ENCODE measurements at places on chromosomes 11 and 22. TPM values are rescaled to one million over a fixed set of nuclear protein-coding genes. Genes with fewer than 3 reads are reported as not detected.

The SEPTIN5 gene
- 24.9 TPM for polyA plus RNA-seq

- no peak for DNase-seq
Observed at GRCh38 chr11:68454767-68455166, 5.8 kb upstream of the PPP6R3 start.

DNA sequence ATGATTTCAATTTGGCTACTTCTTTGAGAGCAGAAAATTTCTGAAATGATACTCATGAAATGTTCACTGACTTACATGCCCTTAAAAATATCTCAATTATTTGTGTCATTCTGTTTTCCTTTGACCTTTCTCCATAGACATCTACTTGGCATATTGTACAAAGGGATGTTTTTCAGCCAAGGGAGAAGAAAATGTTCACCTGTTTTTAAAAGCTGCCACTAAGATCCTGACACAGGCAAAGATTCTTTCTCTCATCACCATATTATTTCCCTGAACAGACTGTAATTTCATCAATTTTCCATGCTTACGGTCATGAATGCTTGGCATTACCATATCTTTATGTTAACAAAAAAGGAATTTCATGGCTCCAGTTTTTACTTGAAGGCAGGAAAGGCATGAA lies 67.4 kb upstream of the DBX1 start:
- DNase-seq, result no peak

The MCHR1 gene
- polyA plus RNA-seq, result 0.09 TPM

- no peak for DNase-seq
Observed at GRCh38 chr11:106384429-106384828, 307.0 kb downstream of the AASDHPPT start.

The RAC2 gene
- 22.6 TPM for polyA plus RNA-seq
